Urothelium cell line (cell line): ENCODE measurements at places on chromosomes 3 and 15.

GRCh38 chr15:42157981-42158765 is 1.7 kb upstream of the PLA2G4F start:
- DNase-seq, result peak; percentile 71

GRCh38 chr15:48590723-48591122 is 54.8 kb downstream of the FBN1 start:
- no peak for DNase-seq

DNA sequence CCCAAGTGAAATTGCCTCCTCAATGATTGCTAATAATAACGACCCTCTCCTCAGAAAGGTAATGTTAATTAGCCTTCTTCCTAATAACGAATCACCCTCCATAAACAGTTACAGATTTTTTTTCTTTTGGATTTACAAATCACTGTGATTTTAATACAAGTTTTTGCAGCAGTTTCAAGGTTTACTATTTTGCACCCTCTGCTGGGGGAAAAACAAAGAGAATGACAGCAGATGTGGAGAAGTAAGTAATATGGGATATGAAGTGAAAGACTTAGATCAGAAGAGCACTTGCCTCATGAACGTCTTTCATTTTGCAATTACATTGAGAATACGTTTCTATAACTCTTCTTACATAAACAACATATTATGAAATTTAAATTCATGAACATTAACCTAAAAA is 16.1 kb upstream of the CNTN3 start:
- DNase-seq, result no peak

- no peak for DNase-seq
These were observed 87.6 kb downstream of the THBS1 start for GRCh38 chr15:39668457-39668856.

GRCh38 chr15:94027581-94027980 is 203.8 kb upstream of the MCTP2 start:
- no peak for DNase-seq

DNA sequence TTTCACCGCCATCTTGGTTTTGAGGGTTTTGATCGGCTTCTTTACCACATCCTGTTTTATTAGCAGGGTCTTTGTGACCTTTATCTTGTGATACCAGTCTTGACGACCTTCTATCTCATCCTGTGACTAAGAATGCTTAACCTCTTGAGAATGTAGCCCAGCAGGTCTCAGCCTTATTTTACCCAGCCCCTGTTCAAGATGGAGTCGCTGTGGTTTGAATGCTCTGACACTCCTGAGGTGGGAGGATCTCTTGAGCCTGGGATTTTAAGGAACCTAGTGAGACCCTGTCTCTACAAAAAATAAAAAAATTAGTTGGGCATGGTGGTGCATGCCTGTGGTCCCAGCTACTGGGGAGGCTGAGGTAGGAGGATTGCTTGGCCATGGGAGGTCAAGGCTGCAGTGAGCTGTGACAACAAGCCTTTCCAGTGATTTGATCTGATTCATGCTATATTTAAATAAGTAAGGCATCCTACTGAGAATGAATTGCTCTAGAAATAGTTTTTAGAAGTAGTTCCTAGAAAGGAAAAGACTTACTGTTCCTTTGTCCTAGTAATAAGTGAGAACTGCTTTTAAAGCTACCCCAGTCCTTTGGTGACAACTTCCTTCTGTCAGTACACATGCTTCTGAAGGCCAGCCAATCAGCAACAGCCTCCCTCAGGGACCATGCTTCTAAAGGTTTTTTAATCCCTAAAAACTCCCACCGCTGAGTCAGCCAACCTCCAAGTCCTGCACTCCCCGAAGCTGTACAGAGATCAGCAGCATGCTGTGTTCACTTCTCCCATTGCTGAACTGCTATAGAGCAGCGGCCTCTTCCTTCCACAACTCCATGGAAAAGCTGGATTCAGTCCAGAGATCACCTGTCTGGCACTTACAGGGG is 9.1 kb upstream of the CEMIP start:
- no peak for DNase-seq

DNA sequence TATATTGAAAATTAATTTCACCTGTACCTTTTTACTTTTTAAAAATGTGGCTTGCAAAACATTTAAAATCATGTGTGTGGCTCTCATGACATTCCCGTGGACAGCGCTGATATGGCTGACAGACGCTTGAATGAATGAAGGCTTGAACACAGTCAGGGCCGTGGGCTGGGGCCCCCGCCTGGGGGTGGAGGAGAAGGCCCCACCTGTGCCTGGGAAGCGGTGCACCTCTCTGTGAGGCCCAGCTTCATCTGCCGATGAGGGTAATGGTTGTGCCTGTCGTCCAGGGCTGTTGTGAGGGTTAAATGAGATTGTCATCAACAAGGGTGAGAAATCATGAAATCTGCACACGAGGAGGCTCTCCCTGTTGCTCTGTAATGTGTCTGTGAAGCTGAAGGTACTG is 85.9 kb upstream of the PRR23E start:
- no peak for DNase-seq

GRCh38 chr3:170306015-170306414 is 51.5 kb upstream of the SKIL start:
- DNase-seq, result no peak

DNA sequence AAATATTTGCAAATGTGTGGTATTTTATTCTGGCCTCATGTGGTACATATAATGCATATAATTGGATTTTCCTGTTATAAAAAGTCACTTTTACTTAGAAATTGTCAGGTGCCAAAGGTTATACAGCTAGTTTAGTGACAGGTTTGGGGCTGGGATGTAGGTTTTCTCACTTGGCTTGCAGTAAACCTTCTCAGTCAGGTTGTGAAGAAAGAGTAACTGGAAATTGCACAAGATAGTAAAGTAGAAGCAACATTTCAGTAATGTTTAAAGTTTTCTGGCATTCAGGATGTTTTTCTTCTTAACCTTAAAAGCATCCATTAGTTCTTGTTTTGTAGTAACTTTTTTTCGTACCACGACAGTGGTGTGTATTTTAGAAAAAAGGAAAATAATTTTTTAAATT is 53.9 kb downstream of the MEF2A start:
- no peak for DNase-seq

DNA sequence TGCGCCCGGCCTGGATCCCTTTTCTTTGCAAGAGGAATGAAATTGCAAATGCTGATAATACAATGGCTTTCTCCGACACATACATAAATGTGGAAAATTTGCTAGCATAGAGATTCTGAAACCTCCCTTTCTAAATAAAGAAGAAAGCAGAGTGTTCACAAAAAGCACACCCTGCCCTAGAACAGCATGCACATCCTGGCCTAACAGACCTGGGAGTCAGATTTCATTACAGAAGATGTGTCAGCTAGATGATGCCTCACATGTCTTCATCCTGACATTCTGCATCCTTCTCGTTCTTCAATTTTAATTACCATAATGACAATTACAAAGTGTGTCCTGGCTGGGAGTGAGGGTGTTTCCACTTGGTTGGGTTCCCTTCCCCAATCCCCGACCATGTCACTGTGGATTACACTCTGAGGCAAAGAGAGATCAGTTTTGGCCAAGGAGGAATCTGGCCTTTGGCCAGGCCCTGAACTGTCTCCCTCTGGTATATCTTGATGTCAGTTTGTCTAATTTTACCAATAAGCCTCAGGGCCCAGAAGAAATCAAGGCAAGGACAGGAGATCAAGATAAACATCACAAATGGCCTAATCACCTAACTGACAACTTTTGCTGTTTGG is 104.9 kb upstream of the SPATA12 start:
- no peak for DNase-seq

GRCh38 chr15:78093242-78094020 is 1.1 kb downstream of the SH2D7 start:
- DNase-seq, result no peak

DNA sequence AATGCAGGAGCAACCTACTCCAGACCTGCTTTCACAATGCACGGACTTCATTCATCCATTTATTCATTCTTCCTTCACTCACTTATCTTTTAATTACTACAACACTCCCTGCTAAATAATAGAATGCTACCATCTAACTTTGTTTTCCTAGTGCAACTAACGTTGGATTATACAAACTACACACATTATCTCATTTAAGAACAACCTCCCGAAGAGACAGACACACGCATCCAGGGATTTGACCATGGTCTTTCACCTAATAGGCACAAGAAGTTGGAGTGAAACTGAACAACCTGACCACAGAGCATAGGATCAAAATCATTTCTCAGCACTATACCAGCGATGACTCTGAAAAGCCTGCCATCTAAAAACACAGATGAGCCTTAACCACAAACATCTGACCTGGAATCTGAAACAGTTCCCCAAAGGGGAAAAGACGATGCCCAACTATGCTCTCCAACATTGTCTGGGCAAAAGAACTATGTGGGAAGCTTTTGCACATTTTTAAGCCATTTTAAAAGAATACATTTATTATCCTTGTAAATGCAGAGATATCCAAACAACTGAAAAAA is 21.0 kb downstream of the ZNF385D start:
- no peak for DNase-seq

DNA sequence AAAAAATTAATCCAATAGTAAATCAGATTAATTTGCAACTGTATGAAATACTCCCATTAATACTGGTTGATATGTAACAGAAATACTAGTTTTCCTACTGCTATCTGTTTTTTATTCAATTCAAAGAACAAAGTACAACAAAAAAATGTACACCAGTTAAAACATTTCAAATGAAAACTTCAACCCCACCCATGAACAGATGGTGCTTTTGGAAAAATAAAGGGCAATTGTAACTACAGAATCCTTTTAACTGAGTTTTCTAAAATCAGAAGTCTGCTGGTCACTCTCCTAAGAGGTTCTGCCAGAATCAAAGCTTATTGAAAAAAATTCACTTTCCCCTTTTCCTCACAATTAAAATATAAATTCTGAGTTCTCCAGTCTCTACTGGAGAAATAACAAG is 34.3 kb downstream of the DENND6A start:
- DNase-seq, result no peak

GRCh38 chr3:5445676-5446201 is 258.2 kb downstream of the EDEM1 start:
- no peak for DNase-seq

- no peak for DNase-seq
These were observed 1046.1 kb upstream of the CFAP20DC start for GRCh38 chr3:60095930-60096329.

DNA sequence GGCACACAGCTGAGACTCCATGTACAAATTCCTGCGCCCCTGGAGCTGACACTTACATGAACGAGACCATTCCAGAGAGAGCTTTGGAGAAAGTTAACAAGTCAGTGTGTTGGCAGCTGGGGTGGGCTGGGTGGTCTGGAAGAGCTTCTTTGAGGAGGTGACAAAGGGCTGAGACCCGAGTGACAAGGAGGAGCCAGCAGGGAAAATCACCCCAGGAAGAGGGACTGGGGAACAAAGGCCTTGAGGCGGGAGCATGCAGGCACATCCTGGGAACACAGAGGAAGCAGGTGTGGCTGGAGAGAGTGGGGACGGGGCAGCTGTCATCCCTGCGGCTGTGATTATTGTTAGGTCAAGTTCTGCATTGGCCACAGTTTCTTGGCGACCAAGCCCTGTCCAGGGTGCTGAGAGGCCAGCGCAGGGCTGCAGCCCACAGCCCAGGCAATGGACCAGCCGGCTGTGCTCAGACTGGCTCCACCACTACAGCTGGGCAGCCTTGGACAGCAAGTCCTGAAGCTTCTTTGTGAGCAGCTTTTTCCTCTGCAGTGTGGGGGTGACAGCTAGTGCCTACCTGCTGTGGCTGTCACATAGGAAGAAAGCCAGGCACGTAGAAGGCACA is 34.2 kb upstream of the PRR23E start:
- DNase-seq, result peak; percentile 68
